Urothelium cell line (cell line): ENCODE measurements at places on chromosomes 7 and 10.

GRCh38 chr10:96719850-96720421, 378 bp downstream of the PIK3AP1 start:
- DNase-seq, result peak; percentile 37

DNA sequence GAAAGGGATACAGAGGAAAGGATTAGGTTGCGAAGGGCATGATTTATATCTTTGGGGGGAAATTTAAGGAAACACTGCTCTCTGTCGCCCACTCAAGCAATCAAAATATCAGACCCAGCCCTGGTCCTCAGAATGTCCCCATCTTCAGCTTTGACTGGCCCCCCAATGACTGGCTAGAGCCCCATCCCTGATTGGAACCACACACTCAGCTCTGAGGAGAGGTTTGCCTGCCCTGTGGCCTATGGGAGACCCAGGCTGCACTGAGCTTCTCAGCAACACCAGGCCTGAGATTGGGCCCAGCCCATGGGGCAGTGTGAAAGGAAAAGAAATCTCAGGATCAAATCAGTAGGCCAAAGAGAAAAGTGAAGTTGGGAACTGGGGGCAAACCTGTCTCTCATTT, 69.5 kb downstream of the ADCYAP1R1 start:
- DNase-seq, result no peak

- DNase-seq, result no peak
These were observed 434 bp upstream of the PLEKHA8 start for GRCh38 chr7:30027740-30028215.

- no peak for DNase-seq
These were observed 35.9 kb downstream of the EEPD1 start for GRCh38 chr7:36188906-36189305.

- DNase-seq, result peak; percentile 3
These were observed 7.0 kb downstream of the NPC1L1 start for GRCh38 chr7:44534087-44534486.

DNA sequence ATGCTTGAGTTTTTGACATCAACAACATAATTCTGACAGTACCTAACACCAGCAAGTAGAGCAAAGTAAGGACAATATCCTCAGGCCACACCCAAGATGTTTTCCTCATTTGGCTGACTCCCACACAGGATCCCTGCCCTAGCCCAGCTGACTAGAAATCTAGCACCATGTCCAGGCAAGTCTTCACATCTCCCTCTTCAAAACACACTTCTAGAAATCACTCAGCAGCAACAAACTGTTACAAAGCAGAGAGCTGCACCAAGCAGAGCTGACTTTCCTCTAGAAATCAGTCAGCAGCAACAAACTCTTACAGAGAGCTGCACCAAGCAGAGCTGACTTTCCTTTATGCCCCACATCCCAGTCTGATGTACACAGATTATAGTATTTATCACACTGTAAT, 7.7 kb downstream of the TMEM168 start:
- no peak for DNase-seq

DNA sequence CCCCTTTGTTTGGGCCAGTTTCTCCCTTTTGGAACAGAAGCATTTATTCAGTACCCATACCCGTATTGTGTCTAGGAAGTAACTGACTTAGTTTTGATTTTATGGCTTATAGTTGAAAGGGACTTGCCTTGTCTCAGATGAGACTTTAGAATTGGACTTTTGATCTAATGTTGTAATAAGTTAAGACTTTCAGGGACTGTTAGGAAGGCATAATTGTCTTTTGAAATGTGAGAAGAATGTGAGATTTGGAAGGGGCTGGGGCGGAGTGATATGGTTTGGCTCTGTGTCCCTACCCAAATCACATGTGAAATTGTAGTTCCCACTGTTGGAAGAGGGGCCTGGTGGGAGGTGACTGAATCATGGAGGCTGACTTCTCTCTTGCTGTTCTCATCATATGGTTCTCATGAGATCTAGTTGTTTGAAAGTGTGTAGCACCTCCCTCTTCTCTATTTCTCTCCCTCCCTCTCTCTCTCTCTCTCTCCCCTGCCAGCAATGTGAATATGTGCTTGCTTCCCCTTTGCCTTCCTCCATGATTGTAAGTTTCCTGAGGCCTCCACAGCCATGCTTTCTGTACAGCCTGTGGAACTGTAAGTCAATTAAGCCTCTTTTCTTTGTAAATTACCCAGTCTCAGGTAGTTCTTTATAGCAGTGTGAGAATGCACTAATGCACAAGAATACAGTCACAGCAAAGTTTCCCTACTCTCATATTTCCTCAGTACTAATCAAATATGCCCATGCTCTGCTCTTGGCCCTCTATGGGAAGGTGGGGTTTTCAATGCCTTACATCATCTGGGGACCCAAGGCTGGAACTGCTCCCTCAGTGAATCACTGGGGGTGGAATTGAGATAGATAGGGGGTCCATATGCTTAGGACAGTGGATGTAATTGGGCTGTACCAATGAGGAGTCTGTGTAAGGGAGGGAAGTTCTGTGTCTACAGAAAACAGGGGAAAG, 17.2 kb upstream of the AKR1C1 start:
- DNase-seq, result no peak

DNA sequence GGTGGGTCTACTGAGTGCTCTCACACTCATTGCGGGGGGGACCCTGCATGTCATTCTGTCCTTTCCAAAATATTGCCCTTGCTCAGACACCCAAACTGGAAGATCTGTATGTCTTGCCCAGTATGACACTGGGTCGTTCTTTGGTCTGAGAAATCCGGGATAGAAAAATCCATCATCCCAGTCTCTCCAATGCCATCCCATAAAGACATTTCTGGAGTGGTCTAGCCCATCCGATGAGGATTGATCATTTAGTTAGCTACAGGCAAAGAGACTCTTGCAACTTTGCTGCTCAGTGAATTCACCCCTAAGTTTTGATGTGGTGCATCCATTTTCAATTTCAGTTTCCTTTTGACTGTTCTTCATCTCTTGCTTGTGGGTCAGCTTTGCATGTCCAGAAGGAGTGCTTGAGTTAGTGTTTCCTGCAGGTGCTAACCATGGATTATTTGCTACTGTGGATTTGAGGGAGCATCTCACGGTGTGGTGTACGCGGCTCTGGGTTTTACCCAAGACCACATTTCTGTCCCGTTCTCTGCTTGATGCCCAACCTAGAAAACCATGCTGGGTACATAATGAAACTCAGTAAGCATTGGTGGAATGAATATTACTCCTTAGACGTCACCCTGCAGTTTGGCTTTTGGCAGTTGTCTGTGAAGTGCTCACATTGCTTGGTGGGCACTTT, 247.0 kb upstream of the MKI67 start:
- no peak for DNase-seq

DNA sequence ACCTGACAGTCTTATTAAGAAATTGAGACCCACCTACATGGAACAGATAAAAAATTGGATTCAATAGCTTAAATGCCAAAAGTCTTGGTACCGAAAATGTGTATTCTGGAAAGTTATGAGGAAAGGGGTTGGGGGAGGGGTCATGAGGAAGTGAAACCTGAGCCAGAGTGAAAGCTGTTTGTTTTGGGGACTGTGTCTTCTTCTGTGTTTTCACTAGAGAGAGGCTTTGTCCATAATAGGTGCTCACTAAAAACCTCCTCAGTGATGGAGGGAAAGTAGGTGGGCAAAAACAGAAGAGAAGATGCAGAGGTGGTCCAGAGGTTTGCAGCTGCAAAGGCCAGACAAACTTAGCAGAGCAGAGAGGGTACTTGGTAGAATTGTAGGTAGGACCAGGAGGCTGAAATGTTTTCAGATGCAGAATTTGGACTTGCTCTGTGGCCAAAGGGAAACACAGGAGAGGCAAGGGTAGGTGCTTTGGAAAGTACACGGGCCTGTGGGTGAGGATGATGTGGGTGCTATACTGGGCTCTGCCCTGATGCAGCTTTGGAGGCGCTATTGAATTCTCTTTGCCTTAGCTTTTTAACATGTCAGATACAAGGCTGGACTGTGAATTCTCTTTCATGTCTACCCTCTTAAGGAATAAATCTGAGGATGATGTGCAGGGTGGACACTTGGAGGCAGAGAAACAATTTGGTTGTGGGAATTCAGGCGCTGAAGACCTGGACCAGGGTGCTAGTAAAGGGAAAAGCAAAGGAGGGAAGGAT, 254.6 kb downstream of the PTEN start:
- DNase-seq, result no peak

DNA sequence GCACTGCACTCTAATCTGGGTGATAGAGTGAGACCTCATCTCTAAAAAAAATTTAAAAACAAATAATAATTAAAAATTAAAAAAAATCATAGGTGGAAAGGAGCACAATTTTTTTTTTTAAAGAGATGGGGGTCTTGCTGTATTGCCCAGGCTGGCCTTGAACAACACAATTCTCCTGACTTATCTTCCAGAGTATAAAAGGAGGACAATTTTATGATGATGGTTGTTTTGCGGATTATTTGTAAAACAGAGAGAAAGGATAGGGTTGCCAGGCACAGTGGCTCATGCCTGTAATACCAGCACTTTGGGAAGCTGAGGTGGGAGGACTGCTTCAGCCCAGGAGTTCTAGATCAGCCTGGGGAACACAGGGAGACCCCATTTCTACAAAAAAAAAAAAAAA, 5.0 kb downstream of the ACTR1A start:
- no peak for DNase-seq

DNA sequence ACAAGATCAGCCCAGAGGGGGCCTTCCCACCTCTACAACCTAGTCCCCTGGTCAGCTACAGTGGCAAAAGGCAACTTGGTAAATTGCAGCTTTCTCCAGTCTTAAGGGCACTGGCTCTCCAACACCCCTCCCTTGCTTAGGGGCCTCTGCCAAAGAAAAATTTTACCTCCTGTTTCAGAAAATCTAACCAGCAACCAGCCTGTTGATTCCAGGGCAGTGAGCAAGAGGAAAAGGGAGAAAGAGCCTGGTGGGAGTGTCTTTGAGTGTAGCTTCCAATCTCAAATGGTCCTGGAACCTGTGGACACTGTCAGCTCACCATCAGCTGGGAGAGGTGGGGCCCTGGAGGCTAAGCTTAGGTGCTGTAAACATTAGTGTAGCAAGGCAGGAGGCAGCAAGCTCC, 22.9 kb downstream of the ACTR1A start:
- DNase-seq, result no peak

GRCh38 chr10:38003588-38003987, 6.9 kb upstream of the ZNF33A start:
- no peak for DNase-seq

GRCh38 chr7:30183749-30184369, 49.1 kb downstream of the MTURN start:
- no peak for DNase-seq

DNA sequence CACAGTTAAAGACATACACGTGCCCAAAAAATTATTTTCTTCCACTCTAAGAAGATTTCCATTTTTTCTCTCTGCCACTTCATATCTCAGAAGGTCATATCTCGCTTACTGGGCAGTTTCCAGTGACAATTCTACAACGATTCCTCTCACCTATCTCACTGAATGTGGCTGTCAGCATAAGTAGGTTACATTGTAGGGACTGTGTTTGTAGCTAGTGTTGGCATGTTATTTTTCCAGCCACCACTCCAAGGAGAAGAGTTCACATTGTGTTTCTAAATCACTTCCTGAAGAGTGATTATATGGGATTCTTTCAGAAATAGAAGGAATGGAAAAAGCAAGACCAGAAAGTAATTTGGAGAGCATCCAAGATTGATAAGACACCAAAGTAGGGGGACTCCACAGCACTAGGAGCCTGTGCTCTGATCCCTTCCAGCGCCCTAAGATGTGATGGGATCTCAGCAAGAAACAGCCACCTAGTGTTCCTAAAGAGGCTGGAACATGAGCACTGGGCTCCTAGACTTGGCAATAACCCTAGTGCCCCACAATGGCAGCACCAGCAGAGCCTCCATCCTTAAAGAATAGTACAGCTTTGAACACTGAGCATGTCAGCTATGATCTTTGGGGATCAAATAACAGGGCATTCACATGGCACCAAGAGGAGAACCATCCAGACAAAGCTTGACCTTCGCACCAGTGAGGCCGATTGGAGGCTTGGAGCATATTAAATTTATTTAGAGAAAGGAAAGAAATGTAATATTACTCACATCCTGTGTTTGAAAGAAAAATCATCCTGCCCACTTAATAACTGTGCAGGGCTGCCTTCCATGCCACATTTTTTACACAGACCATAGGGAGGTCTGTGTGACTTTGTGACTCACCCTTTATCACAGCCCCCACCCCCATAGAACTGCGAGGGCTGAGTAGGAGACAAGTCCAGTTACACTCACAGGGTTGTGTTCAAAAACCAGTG, 51.8 kb downstream of the CAV1 start:
- peak; percentile 56 for DNase-seq

DNA sequence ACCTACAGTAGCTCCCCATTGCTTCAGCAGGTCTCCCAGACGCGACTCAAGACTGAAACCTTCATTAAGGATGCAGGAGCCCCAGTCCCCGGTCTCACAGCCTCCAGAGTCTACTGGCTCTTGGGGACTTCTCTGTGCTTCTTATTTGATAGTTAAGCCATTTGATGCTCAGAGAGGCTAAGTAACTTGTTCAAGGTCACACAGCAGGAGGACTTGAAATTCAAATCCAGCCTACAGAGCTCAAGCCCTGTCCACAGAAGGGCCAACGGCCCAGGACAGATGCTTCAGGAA, 21.2 kb upstream of the ZMIZ1 start:
- DNase-seq, result no peak

- DNase-seq, result no peak
These were observed 32.4 kb downstream of the BTBD16 start for GRCh38 chr10:122303271-122304053.

DNA sequence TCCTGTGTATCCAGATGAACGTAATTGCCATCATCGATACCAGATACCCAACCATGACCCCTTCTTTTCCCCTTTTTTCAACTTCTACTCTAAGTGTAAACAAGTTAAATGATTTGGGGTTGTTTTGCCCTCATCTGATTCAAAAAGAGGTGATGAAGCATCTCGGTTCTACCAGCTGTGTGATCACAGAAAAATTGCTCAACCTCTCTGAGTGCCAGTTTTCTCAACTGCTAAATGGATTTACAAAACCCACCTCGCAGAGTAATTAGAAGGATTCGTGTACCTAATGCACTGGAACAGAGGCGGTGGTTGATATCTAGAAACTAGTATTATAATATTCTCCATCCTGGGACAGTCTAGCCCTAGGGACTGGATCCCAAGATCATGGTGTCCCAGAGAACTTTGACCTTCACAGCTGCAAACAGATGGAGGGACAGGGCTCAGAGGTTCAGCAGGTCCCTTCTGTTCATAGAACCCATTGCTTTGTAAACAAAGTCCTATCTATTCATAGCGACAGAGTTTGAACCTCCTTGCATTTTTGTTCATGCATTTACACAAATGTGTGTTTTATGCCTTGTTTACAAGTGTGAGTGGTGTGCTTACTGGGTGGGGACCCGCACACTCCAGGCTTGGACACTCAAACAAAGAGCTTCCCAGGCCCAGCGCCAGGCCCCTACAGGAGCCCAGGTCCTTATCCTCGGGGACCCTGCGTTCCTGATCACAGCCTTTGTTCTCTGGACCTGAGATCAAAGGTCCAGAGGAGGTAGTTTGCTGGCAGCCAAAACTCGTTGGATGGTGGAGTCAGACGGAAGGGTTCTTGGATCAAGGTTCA, 46.4 kb downstream of the CALML3 start:
- no peak for DNase-seq
